ENCODE measurements at places on chromosomes 3 and 15.

DNA sequence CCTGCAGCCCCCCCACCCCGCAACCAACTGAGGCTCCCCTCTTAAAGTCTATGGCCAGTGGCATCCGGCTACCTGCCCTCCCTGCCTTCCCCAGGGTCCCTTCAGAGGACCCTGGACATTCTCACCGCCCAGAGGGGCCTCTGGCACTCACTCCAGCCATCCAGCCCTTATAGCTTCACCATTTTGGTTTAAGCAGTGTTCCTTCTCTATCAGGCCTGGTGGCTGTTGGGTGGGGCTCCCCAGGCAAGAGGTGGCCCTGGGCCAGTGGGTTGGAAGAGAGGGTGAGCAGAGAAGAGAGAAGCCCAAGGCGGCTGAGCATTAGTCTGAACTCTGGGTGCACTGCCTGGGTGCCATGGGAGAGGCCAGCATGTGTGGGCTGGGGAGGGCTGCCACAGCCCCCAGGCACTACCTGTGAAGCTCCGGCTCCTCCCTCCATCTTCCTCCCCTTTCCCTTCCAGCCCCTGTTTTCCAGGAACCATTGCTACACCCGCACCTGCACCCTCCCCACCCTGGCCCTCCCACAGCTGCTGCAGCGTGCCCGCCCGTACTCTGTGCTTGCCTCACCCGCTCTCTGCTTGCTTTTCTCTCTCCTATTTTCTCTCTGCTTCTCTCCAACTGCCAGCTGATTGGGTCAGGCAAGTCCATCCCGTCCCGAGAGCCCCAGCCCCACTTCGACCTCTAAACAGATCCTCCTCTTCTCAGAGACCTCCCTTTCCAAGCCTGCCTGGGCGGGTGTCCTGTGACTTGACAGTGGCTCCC lies 168.2 kb downstream of the TBC1D2B start:
- DNase-seq, result no peak

DNA sequence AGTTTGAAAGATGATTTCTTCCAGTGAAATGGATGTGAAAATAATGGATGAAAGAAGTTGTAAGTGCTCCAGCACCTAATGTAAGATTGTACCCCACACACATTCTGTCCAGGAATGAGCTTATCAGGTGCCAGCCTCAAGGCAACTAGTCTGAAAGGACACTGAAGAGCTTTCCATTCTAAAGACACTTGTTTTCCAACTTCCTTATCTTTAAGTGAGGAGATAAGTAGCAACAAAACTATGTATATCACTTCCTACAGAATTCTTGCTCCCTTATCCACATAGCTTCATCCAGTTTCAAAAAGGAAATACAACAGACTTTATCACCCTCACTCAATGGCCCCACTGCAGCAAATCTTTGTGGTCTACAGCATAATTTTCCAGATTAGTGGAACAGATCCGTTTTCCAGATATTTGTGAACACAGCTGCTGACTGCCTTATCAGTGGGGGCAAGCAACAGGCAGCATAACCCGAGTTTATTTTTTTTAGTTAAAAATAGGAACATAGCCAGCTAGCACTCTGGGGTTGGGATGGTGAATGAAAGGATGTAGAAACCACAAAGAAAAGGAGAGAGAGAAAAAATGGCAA lies 60.6 kb downstream of the CD200R1L start:
- DNase-seq, result no peak

GRCh38 chr15:92848852-92849598 lies 51.1 kb upstream of the CHD2 start:
- DNase-seq, result no peak

DNA sequence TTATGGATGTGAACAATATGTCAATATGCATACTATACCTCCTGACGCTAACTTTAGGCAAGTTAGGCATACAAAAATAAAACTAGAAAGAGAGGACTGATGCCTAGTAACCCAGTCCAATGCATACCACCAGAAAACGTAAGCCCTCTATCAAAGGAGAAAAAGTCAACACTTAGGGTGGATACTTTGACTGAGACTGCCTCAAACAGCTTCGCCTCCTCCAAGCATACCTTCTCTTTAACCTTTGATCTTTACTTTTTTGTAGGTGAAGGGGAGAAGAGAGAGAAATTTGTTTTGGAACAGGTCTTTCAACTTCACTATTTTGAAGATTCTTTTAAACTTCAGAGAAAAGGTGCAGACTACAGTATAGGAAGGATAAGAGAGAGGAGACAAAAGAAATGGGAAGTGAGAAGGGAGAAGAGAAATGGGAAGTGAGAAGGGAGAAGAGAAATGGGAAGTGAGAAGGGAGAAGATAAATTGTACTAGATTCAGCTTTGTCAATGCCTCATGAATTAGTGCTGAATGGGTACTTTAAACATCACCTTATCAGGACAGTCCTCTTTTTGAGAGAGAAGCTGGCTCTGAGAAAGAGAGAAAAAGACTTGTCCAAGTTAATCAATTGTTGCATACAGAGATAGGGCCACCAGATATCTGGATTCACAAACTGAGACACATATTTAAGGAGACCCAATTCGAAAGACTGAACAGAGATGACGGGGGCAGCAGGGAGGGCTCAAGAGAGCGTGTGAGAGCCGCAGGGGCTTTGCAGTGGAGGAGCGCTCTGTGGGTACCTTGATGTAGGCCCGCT lies 1.0 kb downstream of the P3H2 start:
- no peak for DNase-seq

DNA sequence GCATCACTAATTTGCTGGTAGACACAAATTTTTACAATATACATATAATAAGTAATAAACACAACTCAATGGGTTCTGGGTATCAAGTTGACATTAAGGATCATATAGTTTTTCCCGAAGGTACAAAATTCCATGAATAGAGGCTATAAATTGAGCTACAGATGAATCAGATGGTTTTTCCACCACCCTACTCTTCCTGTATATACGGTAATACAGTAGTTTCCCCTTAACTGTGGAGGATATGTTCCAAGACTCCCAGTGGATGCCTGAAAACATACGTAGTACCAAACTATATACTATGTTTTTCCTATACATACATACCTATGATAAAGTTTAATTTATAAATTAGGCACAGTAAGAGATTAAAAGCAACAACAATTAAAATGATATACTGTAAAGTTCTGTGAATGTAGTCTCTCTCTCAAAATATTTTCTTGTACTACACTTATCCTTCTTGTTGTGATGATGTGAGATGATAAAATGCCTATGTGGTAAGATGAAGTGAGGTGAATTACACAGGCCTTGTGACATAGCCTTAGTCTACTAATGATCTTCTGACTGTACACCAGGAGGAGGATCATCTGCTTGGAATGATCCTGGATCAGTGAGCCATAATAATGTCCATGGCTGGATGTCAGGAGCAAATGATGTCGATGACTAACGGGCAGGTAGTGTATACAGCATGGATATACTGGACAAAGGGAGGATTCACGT lies 116.7 kb downstream of the NR1I2 start:
- no peak for DNase-seq

GRCh38 chr15:52037889-52038505 lies 19.0 kb downstream of the MAPK6 start:
- no peak for DNase-seq

All from WTC11 (cell line).